ENCODE measurements at places on chromosomes 13 and 19. TPM values are rescaled to one million over a fixed set of nuclear protein-coding genes. Genes with fewer than 3 reads are reported as not detected.

The C19orf85 gene
- 3.6 TPM for total RNA-seq

The ZFR2 gene
- 14.5 TPM for total RNA-seq

The SLC25A41 gene
- total RNA-seq, result not detected

The FAM32A gene
- total RNA-seq, result 75.6 TPM

The NBEA gene
- total RNA-seq, result 21.5 TPM

The NLRP7 gene
- total RNA-seq, result 0.96 TPM

The CGB7 gene
- total RNA-seq, result 1.2 TPM

The ZSCAN5A gene
- 11.0 TPM for total RNA-seq

The SOX1 gene
- total RNA-seq, result 0.11 TPM

The ATP1A3 gene
- total RNA-seq, result 35.8 TPM

The LILRA5 gene
- total RNA-seq, result not detected

The APOC4 gene
- not detected for total RNA-seq

The PCDH20 gene
- total RNA-seq, result 2.6 TPM

The PRR20D gene
- total RNA-seq, result not detected

The UNC13A gene
- 45.0 TPM for total RNA-seq

The NPAS1 gene
- 9.0 TPM for total RNA-seq

The LRRC25 gene
- 0.20 TPM for total RNA-seq

The FSTL3 gene
- 7.5 TPM for total RNA-seq

The MAMSTR gene
- 2.9 TPM for total RNA-seq

The CCDC8 gene
- total RNA-seq, result 15.1 TPM

The IGFL4 gene
- total RNA-seq, result 0.11 TPM

The SYT3 gene
- total RNA-seq, result 17.3 TPM

The ZNF177 gene
- 7.7 TPM for total RNA-seq

The PRTN3 gene
- 0.39 TPM for total RNA-seq

The SHANK1 gene
- 3.9 TPM for total RNA-seq

The LYPD3 gene
- total RNA-seq, result 4.1 TPM

The CDC42EP5 gene
- 4.8 TPM for total RNA-seq

The KLK2 gene
- not detected for total RNA-seq

The ZNF20 gene
- total RNA-seq, result 7.4 TPM

The PSG7 gene
- not detected for total RNA-seq

The KASH5 gene
- total RNA-seq, result 0.19 TPM

The ZNF135 gene
- 5.2 TPM for total RNA-seq

The CEACAM6 gene
- total RNA-seq, result not detected

The GAS6 gene
- total RNA-seq, result 18.6 TPM

The ZNF787 gene
- total RNA-seq, result 56.0 TPM

The OSCAR gene
- 0.90 TPM for total RNA-seq

The ZNF790 gene
- 7.2 TPM for total RNA-seq

The MATK gene
- total RNA-seq, result 21.5 TPM

The DCLK1 gene
- 38.7 TPM for total RNA-seq

The CDK8 gene
- 23.7 TPM for total RNA-seq

The ZNF577 gene
- total RNA-seq, result 14.9 TPM
